ENCODE measurements at places on chromosomes 1 and 21. TPM values are rescaled to one million over a fixed set of nuclear protein-coding genes. Genes with fewer than 3 reads are reported as not detected.
A peak's percentile ranks its signal among the peaks of the same experiment; 100 is the strongest.

DNA sequence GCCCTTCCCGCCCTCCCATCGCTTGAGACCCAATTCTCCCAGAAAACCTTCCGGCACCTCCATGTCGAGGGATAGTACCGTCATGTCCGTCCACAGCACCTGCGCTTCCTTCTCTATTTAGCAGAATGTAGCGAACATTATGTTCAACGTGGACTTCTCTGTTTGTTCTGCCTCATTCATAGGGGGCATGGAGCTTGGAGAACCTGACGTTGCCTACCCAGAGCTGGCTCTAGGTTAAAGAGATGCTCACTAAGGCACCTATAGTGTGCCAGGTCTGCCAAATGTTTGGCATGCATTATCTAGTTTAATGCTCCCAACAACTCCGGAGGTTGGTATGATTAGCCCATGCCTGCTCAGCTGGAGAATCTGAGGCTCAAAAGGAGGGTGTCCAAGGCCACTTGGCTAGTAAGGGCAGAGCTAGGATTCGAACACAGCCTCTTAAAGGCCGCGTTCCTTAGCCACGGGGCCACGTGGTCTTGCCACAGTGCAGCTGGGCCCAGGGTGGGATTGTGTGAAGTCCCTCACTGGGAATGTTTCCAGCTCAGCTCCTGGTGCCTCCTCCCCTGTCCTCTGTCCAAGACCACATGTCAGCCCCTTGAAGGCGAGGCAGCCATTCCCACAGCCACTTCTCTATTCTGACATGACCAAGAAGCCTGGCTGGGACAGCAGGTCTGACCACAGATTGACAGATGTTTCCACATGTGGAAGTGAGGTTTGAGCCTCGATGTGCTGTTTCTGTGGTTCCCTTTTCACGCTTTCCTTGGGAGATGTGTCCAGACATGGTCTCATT is 57.8 kb downstream of the RUNX3 start:
- no peak for DNase-seq

DNA sequence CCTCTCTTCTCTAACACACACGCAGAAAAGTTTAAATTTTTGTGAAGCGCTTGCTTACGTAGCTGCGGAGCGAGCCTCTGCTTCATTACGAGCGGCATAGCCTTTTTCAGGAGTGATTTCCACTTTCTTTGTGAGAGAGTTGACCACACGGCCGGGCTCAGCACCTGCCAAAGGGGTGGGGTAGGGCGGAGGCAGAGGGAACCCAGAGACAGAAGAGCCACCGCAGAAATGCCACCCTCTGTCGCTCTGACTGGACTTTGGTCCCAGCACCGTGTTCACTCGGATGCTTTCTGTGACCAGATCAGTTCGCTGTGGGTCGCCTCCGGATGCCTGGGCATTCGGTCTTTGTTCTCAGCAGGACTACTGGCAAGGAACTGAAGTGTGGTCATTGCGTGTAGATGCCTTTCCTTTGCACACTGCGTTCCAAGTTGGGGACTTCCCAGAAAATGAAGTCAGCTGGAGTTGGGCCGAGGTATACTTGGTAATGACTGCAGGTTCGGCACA is 883 bp downstream of the CHODL start:
- peak; percentile 25 for DNase-seq

DNA sequence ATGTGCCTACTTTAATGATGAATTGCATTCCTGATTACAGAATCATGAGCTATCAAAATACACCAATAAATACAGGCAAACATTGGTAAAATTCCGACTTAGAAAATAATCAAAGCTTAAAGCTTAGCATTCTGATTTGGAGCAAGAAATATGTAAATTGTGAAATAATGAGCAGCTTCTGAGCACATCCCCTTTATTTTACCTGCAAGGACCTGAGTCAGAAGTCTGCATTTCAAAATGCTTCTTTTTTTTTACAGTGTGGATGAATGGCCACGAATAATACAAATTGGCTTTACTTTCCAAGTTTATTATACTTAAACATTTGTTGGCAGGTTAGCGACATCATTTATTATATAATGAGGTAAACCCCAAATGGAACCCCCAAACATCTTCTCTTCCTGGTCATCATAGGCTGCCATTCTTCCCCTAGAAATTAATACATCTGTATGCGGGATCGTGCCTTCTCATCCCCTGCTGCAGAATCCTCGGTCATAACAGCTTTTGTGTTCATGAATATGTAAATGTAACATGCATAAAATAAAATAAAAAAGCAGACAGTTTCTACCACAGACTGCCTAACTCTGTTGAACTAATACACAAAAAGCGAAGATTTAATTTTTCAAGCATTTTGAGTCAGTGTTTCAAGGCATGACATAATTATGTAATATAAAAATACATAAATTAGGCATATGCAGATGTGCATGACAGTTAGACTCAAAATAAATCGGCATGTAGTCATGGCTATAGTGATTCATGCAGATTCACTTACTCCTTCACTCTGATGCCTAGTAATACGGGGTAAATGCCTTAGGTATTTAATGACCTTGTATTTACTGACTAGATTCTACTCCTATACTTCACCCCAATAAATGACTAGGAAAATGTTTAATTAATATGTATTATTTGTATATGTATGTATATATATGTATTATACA is 339.7 kb downstream of the USP25 start:
- DNase-seq, result peak; percentile 74

GRCh38 chr1:30907481-30908315 is 860 bp downstream of the SDC3 start:
- DNase-seq, result no peak

DNA sequence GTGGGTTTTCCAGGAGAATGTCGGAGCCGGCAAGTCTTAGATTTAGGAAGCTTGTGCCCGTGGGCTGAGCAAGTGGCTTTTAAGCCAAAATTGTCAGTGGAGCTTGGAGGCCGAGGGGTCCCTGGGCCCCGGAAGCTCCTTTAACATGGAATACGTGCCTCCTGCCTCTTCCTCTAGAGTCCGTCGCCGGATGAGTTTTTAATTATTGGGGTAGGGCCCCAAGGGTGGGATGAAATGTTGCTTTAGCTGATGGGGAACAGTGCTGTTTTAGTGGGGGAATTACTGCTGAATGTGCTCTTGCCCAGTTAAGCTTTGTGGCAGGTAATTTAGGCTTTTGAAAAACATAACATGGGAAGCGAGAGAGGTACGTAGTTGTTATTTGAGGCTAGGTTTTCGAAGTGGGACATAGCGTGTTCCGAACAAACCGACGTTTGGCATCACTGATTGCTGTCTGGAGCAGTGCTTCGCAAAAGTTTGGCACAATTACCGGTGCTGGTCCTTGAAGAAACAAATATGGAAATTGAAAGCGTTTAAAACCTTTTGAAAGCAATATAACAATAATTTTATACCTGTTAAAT is 786 bp downstream of the RPL5 start:
- peak; percentile 3 for DNase-seq

- DNase-seq, result no peak
Measured at GRCh38 chr1:69595486-69595885, 27.8 kb downstream of the LRRC7 start.

ACKR1 gene
- 8.5 TPM for total RNA-seq

HFM1 gene
- total RNA-seq, result 2.4 TPM

- DNase-seq, result peak; percentile 56
Measured at GRCh38 chr21:35720208-35720731, 340.1 kb downstream of the SETD4 start.

DNA sequence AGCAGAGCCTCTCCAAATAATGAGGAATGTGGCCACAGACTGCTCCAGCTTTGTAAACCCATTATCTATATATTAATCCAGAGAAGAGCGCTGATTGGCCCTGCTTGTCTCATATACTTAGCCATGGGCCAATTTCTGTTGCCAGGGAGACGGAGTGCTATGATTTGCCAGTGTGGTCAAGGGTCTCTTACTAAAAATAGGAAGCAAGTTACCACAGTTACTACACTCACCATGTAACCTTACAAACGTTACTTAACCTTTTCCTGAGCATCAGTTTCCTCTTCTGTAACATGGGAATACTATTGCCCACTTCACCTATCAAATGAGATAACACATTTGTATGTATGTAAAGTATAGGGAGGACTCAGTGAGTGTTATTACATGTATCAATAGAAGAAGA is 7.7 kb upstream of the S100A2 start:
- DNase-seq, result no peak

TRIM46 gene
- total RNA-seq, result 0.20 TPM

SPRR2B gene
- not detected for total RNA-seq

DNA sequence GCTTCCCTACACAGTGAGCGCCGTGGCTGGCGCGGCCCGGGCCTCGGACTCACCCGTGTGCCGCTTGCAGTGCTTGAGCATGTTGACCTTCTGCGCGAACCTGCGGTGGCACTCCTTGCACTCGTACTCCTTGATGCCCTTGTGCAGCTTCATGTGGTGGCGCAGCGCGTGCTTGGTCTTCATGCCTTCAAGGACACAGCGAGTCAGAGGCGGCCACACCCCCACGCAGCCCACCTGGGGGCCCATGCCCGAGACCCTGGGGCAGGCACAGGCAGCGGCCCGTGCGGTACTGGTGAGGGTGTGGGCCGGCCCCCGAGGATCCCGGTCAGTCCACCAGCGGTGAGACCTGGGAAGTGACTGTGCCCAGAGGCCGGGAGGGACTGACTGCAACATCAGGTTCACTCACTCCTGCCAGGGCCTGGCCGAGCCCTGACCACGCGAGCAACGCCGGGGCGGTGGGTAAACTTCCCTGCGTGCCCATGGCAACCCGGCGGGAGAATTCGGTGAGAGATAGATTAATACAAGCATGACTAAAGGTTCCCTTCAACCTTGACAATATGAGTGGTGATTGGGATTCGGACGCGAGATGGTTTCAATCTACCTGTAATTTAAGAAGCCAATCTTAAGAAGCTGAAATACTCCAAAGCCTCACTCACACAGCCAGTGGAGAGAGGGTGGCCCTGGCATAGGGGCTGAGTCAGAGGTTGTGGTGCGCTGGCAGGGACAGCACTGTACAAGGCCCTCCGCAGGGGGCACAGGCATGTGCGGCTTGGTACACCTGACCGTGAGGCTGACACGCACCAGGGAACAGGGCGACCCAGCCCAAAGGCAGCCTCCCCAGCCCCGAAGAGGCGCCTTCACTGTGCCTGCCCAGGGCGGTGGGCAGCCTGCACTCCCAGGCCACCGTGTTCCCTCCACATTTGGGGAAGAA is 49.1 kb upstream of the RIPK4 start:
- no peak for DNase-seq

GRCh38 chr1:150479370-150479769 is 7.8 kb upstream of the TARS2 start:
- DNase-seq, result no peak

DNA sequence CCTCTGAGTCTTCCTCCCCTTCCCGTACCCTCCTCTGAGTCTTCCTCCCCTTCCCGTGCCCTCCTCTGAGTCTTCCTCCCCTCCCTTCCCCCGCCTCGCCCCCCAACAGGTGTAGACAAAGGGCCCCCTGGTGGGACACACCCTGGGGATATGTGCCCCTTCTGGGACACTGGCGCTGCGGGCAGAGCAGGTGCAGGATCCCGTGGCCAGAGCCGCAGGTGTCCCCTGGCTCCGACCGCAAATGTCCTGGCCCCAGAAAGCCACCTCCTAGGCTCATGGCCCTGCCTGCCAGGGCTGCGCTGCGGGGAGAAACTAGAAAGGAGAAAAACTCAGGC is 51.5 kb upstream of the ARHGEF16 start:
- DNase-seq, result no peak

DNA sequence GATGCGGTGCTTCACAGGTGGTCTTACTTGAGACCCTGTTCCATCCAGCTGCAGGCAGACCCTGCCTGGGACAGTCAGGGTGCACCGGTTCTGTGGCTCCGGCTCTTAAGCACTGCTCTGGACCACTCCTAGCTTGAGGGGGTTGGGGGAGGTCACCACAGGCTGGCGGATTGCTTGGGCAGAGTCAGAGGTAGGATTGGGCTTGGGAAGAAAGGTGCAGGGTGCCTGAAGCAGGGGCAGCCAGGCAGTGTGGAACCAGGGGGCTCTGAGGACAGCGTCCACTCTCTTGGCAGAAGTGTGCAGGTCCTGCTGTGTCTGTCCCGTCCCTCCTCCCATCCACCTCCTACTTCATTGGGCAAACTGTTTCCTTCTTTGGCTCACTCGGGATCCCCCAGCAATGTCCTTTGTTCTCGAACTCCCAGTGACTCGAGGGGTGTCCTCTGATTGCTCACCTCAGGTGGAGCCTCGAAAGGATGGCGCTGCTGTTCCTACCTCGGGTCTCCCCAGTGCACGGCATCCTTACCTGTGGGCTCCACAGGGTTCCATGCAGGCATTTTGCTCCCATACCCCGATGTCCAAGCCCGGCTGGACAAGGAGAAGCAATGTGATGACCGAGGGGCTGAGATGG is 1.7 kb downstream of the PDXK start:
- no peak for DNase-seq

TXLNA gene
- 35.9 TPM for total RNA-seq

- peak; percentile 29 for DNase-seq
Measured at GRCh38 chr21:17903029-17903806, 84.1 kb upstream of the C21orf91 start.

DNA sequence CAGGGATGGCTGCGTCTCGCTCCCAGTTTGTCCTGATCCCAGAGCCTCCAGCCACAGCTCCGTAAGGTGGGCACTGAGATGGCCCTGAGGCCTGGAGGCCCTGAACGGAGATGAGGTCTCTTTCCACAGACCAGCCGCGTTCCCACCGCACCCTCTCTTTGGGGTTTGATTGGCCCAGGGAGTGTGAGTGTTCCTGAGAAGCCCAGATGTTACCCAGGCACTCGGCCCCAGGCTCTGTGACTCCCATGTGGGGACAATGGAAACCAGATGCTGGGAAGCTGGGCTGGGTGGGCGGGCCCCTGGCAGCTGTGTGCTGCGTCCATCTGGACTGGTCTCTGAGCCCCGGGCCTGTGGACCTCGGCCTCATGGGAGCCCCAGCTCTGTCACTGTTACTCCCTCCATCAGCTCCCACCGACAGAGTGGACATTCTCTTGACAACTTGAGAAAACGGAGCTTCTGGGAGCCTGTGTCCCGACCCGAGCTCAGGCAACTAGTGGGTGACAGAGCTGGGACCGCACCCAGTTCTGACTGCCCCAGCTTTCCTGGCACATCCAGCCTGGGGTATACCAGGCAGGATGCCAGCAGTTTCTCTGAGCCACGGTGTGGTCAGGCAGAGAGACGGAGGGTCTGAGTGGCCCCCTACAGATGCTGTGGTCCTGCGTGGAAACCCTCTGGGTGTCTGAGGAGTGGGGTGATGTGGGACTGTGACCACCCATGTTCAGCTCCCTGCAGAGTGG is 9.8 kb upstream of the COL6A1 start:
- peak; percentile 87 for DNase-seq

GRCh38 chr1:9302745-9303524 is 10.2 kb downstream of the SPSB1 start:
- DNase-seq, result peak; percentile 15

DNA sequence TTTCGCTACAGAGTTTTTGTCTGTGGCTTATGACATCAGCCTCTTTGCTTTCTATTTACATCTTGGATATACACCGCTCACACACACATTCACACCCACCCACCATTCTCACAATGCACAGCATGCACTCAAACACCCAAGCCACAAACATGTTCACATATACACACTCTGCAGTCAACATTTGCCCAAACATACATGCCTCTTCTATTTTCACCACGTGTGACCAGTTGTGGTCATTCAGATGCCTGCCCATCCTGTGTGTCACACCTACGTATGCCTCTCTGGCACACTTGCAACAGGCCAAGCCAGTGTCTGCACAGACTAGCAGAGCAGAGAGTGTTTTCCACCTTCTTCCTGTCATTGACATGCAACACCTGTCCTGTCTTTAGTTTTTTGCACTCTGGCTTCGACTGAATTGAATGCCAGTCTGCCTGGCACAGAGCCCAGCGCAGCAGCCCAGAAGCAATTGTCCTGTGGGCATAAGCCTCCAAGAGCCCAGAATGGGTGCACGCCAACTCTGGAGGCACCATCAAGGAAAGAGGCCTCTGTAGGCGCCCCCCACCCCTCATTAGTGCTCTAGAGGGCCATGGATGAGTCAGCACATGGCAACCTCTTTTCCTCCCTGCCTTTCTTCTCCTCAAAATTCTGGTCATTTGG is 37.7 kb upstream of the LRRN2 start:
- DNase-seq, result no peak
